ENCODE measurements at places on chromosomes 2 and 18. TPM values are rescaled to one million over a fixed set of nuclear protein-coding genes. Genes with fewer than 3 reads are reported as not detected.

ARHGEF33 gene
- total RNA-seq, result 0.68 TPM

GRCh38 chr2:74194799-74195198 lies 3.6 kb upstream of the MTHFD2 start:
- no peak for DNase-seq

DNA sequence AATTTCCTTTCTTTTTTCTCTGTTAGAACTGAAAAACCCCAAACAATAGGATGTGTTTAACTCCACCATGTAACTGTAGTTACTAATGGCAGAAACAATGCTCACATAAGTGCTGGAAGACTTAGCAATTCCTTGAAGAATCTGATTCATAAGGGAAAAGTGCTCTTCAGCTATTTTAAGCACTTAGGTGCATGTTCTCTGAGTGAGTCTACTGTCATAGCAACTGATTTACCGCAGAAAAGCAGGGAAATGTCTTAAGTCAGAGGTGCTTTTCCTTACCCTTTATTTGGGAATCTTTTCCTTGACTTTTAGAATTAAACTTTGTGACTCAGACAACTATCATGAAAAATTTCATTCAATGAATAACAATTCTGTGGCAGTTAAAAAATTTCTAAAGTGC lies 65.4 kb upstream of the NABP1 start:
- DNase-seq, result no peak

DNA sequence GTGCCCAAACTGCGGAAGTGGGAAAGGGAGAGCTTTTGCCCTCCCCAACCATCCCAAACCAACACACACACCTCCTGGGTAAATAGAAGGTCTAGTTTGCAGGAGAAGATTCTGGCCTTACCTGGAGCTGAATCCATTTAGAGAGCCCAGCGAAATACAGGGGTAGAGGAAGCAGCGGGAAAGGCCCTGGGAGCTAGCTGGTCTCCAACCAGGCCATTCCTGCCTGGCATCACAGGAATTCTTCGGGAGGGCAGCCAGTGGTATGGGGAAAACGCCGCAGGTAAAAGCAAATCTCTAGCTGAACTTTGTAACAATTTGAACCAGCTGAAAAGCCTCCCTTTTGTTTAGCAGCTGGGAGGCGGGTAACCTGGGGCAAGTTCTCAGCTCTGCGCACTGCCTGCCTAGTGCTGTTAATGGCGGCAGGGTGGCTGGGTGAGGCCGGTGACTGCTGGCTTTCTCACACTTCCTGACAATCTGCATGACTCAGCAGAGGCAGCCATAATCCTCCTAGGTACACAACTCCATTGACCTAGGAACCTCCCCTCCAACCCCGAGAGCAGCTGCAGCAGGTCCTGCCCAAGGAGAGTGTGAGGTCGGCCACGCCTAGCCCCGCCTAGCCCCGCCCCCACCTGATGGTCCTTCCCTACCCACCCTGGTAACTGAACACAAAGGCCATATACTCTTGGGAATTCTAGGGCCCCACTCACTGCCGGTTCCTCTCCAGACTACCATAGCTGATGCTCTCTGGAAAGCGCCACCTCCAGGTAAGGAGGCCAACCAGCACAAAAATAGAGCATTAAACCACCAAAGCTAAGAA lies 483.8 kb upstream of the REG3G start:
- DNase-seq, result no peak

DNA sequence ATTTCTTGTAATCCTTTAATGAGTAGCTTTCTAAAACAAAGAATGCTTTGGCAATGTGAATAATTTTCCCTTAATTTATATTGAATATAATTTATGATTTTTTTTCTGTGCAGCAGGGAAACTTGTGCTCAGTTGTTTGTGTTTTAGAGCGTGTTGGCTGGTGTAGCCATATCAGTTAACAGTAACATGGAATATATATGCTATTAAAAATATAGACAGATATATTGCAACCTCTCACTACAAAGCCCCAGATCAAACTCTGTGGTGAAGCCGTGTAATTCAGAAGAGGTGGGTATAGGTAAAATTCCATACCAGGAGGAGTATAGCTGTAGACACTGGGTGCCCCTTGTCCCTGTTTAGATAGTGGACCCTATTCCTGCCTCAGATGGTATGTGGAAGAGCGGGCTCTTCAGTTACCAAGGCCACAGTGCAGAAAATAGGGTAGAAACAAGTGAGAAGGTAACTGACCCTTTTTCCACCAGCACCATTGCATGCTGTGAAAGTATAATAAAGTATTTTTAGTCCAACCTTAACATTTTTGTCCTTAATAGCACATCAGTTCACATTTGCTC lies 18.1 kb upstream of the RASGRP3 start:
- DNase-seq, result no peak

All from ureter (tissue), 1 donor.